ENCODE measurements at places on chromosomes 11 and 22. TPM values are rescaled to one million over a fixed set of nuclear protein-coding genes. Genes with fewer than 3 reads are reported as not detected.

DNA sequence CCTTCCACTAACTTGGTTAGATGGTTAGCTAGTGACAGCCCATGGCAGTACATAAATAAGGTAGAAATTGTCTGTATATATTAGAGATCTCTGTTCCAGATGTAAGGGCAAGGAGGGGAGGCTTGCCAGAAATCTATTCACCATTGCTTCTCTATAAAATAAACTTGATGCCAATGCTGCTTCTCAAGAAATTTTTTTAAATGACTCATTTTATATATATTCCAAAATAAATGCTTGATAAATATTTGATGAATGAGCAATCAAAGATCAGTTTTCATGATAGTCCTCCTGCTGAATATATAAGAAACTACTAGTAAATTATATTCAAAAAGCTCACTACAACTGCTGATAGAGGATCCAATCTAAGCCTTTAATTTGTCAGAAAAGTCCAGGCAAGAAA, 710.6 kb upstream of the CCDC179 start:
- no peak overlapping the region for H3K27ac ChIP-seq
- no peak for DNase-seq
- H3K4me1 ChIP-seq = no peaks in the 10 kb centered on the region
- no peaks in the 10 kb centered on the region for H3K27me3 ChIP-seq

GRCh38 chr11:83583757-83584366, 297.7 kb upstream of the CCDC90B start:
- H3K4me1 ChIP-seq = no peaks in the 10 kb centered on the region
- DNase-seq = no peak
- H3K36me3 ChIP-seq = no peaks in the 10 kb centered on the region

ZBTB16 gene
- 756 TPM for total RNA-seq

DNA sequence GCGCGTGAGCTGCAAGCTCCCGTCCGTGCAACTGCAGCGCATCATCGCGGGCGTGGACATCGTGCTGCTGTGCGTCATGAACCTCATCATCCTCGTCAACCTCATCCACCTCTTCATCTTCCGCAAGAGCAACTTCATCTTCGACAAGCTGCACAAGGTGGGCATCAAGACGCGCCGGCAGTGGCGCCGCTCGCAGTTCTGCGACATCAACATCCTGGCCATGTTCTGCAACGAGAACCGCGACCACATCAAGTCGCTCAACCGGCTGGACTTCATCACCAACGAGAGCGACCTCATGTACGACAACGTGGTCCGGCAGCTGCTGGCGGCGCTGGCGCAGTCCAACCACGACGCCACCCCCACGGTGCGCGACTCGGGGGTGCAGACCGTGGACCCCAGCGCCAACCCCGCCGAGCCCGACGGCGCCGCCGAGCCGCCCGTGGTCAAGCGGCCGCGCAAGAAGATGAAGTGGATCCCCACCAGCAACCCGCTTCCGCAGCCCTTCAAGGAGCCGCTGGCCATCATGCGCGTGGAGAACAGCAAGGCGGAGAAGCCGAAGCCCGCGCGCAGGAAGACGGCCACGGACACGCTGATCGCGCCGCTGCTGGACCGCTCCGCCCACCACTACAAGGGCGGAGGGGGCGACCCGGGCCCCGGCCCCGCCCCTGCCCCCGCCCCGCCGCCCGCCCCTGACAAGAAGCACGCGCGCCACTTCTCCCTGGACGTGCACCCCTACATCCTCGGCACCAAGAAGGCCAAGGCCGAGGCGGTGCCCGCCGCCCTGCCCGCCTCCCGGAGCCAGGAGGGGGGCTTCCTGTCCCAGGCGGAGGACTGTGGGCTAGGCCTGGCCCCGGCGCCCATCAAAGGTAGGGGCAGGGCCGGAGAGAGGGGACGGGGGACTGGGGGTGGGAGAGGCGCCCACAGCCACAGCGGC, 7.3 kb downstream of the PANX2 start:
- no peaks in the 10 kb centered on the region for H3K36me3 ChIP-seq
- DNase-seq = no peak
- H3K4me1 ChIP-seq = no peaks in the 10 kb centered on the region
- no peaks in the 10 kb centered on the region for H3K27me3 ChIP-seq
- H3K27ac ChIP-seq = no peak overlapping the region
- H3K4me3 ChIP-seq = no peak overlapping the region

GRCh38 chr11:590997-591396, 14.7 kb downstream of the PHRF1 start:
- DNase-seq = no peak
- no peaks in the 10 kb centered on the region for H3K4me1 ChIP-seq
- no peaks in the 10 kb centered on the region for H3K27me3 ChIP-seq
- H3K27ac ChIP-seq = no peak overlapping the region

- no peak for DNase-seq
- H3K27ac ChIP-seq = no peak overlapping the region
- H3K4me3 ChIP-seq = no peak overlapping the region
- H3K4me1 ChIP-seq = no peaks in the 10 kb centered on the region
- H3K27me3 ChIP-seq = no peaks in the 10 kb centered on the region
- no peaks in the 10 kb centered on the region for H3K36me3 ChIP-seq
These were observed 40.2 kb upstream of the SLC5A12 start for GRCh38 chr11:26762089-26762488.

DNA sequence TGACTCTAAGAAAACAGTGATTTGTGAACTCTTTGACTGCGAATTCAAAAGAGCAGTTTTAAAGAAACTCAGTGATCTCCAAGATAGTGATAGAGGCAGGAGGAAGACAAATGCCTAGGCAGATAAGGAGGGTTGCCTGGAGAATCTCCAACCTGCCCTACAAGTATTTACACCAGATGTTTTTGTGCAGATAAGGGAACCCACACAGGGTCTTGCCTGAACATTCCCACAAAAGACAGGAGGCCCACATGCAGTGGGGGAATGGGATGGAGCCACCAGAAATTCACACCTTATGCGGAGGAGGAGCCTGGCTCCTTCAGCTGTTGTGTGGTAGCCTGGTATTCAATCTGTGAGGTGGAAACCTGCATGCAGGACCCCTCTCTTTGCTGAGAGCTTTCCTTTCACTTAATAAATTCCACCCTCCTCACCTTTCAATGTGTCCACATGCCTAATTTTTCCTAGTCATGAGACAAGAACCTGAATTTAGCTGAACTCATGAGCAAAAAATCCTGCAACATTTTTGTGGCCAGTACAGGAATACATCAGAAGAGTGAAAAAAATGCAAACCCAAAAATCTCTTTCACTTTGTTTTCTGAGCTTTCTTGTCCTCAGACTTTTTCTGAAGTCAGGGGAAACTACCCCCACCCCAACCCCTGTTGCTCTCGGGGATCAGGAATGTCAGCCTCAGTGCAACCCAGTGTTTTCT, 8.1 kb upstream of the GLYAT start:
- no peak overlapping the region for H3K27ac ChIP-seq
- no peak overlapping the region for H3K4me3 ChIP-seq
- no peaks in the 10 kb centered on the region for H3K27me3 ChIP-seq
- no peaks in the 10 kb centered on the region for H3K36me3 ChIP-seq

Data from tibial nerve (tissue), 4 donors.